ENCODE measurements at places on chromosomes 4 and X.

DNA sequence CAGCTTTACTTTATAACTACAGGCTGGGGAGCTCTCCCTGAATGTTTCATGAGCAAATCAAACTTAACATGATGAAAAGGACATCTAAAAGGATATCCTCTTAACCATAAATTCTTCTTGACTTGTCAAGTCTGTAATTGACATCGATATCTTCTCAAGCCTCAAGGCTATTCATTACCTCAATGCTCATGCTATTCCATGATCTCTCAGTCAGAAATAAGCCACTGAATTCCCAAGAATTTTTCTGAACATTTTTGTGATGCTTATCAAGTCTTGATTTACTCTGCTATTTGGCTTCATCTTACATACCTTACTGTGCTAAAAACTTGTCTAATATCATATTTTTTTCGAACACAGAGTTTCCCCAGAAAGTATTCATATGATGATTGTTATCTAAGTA is 433.4 kb downstream of the PDGFC start:
- no peak for DNase-seq

DNA sequence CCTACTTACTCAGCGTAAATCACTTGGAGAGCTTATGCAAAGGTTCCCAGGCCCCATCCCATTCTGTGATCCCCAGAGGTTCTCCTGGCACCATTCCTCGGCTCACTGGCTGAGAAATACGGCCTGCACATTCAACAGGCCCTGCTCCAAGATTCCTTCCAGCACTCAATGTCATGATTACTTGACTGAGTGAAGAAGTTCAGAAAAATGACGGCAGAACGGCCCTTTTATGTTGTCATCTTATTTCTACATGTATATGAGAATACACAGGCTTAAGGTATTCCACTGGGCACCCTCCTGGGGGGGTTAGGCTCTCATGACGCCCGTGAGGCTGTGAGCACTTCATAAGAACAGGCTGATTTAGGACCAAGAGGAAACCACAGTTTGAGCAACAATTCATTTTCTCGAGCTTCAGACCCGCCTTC is 190.6 kb downstream of the NSUN7 start:
- no peak for DNase-seq

DNA sequence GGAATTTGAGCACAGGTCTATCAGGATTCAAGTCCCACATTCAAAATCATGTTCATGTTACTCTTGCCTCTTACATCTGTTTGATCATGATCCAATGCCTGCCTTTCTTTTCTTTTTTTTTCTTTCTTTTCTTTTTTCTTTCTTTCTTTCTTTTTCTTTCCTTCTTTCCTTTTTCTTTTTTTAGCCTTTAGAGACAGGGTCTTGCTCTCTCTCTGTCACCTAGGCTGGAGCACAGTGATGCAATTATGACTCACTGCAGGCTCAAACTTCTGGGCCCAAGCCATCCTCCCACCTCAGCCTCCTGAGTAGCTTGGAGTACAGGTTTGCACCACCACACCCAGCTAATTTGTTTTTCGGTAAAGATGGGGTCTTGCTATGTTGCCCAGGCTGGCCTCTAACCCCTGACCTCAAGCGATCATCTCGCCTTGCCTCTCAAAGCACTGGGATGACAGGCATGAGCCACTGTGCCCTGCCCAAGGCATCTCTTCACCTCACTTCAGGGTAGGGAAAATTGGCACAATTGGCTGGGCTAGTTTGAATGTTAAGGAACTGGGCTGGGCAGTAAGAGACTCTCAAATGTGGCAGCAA is 359.2 kb downstream of the FBXW7 start:
- no peak for DNase-seq

- no peak for DNase-seq
Observed at GRCh38 chr4:108612365-108612764, 8.0 kb upstream of the RPL34 start.

GRCh38 chrX:6990552-6991193 is 156.8 kb upstream of the STS start:
- DNase-seq = no peak

Data from stimulated activated CD4-positive, alpha-beta T cell treated with anti-CD3 and anti-CD28 coated beads, Interleukin-15, amount 100 ng/mL, for 48 hours (primary cell).